ENCODE measurements at places on chromosomes 3 and 15.

- no peak for DNase-seq
These were observed 7.0 kb upstream of the BOC start for GRCh38 chr3:113204371-113204770.

DNA sequence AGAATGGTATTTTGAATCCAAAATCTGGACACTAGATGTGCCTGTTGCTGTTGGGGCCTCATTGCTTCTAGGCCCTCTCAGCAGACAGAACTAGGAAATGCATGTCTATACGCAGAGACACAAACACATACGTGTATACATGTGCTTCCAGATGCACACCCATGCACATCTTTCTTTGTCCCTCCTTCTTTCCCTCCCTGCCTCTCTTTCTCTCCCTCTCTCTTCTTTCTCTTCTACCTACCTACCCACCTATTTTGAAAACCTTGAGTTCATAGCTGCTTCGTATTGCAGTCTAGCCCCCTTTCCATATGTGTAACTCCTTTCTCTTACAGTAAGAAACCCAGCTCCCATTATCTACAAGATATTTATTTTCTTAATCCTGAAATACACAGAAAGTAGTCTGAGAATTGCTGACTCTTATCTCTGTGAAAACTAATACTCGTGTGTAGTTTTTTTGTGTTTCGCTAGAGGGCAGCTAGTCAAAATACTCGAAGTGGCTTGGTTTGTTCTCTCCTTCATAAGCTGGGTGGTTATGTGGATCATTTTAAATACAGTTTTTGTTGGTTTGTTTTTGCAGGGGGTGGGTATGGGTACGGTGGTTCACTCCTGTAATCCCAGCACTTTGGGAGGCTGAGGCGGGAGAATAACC, 18.5 kb downstream of the RPL32 start:
- no peak for DNase-seq

DNA sequence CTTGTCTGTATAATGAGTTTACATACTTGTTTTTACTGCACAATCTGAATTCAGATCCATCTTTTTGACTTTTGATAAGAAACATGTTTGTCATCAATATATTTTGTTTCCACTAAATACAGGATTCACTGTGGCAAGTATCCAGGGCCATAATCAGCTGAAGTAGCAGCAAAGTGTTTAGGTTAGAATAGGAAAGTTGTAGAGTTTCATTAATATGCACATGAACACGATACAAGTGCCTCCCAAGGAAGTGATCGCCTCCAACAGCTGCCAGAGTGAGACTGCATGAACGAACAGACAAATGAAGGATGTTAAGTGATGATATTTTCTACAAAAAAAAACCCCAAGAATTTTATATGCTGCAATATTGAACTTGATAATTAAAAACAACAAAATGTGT, 204.3 kb downstream of the TBL1XR1 start:
- DNase-seq: no peak

GRCh38 chr15:37134244-37134643, 33.9 kb upstream of the MEIS2 start:
- DNase-seq: no peak

GRCh38 chr15:43253431-43254403, 13.0 kb downstream of the TGM5 start:
- peak; percentile 73 for DNase-seq

- DNase-seq: no peak
These were observed 81.5 kb downstream of the GAP43 start for GRCh38 chr3:115704661-115705338.

Measured in GM13977 (cell line).